Stimulated activated CD8-positive, alpha-beta memory T cell treated with anti-CD3 and anti-CD28 coated beads, Interleukin-15, amount 100 ng/mL, for 4 hours (primary cell): ENCODE measurements at places on chromosomes 6 and 20.

DNA sequence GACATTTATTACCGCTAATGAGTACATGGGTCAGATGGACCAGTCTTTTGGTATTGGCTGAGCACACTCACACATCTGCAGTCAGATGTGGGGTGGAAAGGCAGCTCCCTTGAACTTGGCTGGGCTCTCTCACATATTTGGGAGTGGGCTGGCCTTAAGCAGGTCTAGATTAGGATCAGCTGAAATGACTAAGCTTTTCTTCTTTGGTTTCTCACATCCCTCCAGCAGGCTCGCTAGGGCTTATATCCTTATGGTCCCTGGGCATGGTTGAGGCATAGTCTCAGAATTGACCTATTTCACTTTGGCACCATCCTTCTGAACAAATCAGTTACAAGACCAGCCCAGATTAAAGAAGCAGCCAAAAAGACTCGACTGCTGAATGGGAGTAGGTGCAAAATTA is 14.4 kb upstream of the PLCB1 start:
- no peak for DNase-seq

DNA sequence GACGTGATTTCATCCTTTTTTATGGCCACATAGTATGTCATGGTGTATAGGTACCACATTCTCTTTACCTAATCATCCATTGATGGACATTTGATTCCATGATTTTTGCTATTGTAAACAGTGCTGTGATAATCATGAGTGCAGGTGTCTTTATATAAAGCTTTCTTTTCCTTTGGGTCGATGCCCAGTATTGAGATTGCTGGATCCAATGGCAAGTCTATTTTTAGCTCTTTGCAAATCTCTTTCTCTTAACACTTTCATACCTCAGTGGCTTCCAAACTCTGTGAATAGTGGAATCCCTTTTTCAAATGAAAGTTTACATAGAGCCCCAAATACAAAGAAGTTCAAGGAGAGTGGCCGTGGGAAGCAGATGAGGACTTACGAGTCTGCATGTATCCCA is 105.8 kb upstream of the SPTLC3 start:
- no peak for DNase-seq

- no peak for DNase-seq
These were observed 61.4 kb upstream of the ASIP start for GRCh38 chr20:34179637-34180360.

DNA sequence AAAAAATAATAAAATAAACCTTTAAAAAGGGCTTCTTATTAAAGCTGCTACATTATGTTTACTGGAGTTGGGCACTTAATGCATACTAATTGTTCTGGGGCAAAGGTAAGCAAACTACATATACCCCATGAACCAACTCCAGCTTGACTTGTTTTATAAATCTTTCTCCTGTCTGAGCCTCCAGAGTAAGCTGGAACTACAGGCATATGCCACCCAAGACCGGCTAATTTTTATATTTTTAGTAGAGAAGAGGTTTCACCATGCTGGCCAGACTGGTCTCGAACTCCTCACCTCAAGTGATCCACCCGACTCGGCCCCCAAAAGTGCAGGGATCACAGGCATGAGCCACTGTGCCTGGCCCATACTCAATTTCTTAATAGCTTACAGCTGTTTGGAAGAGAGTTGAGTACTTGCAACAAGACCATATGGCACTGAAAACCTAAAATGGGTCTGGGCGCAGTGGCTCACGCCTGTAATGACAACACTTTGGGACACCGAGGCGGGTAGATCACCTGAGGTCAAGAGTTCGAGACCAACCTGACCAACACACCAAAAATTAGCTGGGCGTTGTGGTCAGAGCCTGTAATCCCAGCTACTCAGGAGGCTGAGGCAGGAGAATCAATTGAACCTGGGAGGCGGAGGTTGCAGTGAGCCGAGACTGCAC is 19.9 kb downstream of the ROMO1 start:
- DNase-seq, result no peak

- DNase-seq, result no peak
These were observed at the start of gene HCK for GRCh38 chr20:32052090-32052777. Gene HCK, plus strand, starts transcription at chr20:32052242.

DNA sequence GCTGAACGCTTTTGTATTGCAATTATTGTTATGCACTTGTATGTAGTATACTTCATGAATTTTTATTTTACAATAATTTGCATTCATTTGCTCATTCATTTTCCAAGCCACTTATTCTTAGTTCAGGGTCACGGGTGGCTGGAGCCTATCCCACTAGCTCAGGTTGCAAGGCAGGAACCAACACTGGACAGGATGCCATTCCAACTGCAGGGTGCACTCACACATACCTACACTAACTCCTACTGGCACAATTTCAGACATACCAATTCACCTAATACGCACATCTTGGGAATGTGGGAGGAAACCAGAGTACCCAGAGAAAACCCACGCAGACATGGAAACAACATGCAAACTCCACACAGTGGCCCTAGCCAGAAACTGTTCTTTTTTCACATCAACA is 61.8 kb downstream of the LMBRD1 start:
- DNase-seq, result no peak

DNA sequence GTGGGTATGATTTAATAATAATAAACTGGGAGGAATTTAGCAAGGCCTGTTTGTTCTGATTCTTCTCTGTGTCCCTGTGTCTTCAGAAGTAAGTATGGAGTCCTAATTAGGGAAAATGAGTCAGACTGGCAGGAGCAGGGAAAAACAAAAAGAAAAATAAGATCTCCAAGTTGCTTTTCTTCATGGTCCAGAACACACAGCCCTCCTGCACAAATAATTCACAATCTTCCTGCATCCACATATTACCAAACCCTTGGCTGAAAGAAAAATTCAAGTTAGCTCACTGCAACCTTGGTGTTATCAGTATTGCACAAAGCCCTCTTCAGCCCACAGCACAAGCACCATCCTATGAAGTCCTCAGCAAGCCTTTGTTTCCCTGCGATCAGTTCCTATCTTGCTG is 142.0 kb upstream of the LAMA2 start:
- no peak for DNase-seq

DNA sequence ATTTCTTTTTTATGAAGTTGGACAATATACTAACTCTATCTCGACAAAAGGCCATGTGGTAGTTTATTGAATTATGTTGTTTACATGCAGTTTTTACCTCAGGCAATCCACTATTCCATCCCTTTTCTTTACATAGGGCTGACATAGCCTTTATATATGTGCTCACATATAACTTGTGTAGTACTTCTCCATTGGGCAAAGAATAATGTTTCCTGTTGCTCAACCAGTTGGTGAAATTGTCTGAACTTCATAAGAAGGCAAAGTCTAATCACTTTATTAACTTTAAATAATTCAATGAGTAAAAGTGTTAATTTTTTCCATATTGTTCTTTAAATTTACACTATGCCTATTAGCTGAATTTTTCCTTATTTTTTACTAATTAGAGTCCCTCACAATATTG is 1272.1 kb downstream of the EPHA7 start:
- DNase-seq, result no peak

DNA sequence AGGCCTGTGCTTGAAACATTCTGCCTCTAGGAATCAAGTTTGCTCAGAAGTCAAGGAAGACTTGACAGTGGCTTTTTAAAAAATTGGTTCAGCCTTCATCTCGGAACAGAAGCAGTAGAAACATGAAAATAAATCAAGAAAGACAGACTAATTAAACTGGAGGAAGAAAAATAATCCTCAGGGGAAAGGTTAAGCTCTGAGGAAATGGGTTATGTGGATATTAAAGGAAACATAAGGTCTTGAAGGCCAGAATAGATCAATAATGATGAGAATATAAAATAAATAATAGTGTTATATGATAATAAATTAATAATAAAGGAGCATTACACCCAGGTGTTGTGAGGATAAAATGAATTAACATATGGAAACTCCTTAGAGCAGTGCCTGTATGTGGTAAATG is 121.7 kb downstream of the GPR63 start:
- DNase-seq, result no peak

GRCh38 chr20:14295238-14295637 is 42.2 kb downstream of the FLRT3 start:
- no peak for DNase-seq

DNA sequence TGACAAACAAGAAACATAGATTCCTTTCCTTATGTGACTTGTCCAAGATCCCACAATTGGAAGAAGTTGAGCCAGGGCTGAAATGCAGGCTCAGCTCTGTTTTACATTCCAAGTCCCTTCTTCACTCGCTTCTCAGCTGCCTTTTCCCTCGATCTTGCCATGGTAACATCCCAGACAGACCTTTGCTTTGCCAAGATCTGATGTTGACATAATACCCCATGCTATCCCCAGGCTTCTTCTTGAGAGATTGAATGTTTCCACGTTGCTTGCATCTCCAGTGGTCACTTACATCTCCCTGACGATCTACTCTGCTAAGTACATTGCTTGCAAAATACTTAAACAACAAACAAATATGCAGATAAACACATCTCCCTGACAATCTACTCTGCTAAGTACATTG is 63.5 kb downstream of the TBXT start:
- DNase-seq, result no peak

DNA sequence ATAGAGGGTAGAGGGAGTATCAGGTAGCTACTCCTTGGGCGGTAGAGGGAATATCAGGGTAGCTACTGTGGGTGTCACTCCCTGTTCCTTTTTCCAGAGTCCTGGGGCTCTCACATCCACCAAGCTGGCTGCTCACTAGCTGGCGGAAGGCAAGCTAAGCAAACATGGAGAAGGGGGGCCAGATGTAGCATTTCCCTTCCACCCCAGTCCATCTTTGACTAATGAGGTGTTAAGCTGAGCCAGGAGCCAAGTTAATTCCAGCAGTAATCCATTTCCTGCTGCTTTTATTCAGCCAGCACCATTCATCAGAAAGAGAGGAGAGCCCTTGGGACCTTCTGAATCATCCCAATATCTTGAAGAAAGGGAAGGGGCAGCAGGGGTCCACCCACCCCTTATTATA is 330.0 kb downstream of the ZFAND3 start:
- no peak for DNase-seq

- DNase-seq, result no peak
These were observed 5.3 kb upstream of the TGM2 start for GRCh38 chr20:38170219-38170825.

DNA sequence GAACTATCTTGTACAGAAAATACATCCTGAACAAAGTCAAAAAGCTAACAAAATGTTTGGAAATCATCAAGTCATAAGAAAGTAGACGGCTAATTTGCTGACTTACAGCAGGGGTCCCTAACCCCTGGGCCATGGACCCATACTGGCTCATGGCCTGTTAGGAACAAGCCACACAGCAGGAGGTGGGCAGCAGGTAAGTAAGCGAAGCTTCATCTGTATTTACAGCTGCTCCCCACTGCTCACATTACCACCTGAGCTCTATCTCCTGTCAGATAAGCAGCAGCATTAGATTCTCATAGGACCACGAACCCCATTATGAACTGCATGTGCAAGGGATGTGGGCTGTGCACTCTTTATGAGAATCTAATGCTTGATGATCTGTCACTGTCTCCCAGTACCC is 115.5 kb downstream of the CDK19 start:
- DNase-seq, result no peak

GRCh38 chr20:6831461-6831860 is 64.0 kb downstream of the BMP2 start:
- DNase-seq, result no peak

GRCh38 chr6:31780507-31781243 is 3.5 kb upstream of the VWA7 start:
- no peak for DNase-seq

- DNase-seq, result no peak
These were observed 18.3 kb downstream of the SESN1 start for GRCh38 chr6:109076377-109076776.

- no peak for DNase-seq
These were observed 16.8 kb upstream of the ARID1B start for GRCh38 chr6:156760377-156760776.

DNA sequence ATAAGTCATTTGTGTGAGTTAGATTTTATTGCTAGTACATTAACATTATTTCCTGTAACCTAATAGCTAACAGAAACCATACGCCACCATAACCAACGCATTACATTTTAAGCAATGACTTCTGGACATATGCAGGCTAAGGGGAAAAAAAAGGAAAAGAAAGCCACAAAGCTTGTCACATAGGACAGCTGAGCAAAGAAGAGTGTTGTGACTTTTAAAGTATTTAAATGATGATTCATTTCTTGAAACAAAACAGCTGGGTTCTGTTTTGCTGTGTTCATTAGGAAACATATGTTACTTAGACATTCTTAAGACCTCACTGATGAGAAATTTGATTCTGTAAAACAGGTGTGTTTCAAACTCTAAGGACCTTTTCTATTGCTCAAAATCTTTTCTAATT is 171.4 kb downstream of the COL9A1 start:
- no peak for DNase-seq

DNA sequence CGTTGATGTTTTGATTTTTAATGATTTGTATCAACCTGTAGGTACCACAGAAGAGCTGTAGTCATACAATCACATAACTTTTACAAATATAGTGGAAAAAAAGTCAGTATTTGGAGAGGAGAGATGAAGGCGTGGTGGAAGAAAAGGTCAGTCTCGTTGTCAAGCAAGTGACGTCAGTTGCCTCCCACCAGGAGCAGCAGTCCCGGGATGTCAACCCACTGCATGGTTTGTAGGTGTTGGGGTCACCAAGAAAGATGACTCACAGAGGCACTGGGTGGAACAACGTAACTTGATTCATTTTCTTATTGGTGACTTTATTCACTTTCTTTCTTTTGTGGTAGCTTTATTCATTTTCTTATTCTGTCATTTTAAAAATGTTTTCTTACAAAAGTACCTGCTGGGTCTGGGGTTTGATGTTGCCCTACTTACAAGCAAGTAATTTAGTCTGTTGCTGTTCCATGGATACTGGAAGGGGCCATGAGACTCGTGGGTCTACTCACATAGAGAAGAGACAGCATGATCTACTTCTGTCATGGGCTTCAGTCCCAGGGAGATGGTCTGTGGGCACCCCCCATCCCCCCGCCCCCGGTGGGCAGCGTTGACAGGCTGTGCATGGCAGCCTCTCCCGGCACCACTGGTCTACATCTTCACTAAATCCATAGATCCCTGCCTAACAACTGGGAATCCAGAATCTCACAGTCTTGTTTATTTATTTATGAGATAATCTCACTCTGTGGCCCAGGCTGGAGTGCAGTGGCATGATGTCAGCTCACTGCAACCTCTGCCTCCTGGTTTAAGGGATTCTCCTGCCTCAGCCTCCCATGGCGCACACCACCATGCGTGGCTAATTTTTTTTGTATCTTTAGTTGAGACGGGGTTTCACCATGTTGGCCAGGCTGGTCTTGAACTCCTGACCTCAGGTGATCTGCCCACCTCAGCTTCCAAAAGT is 36.4 kb upstream of the SYNJ2 start:
- peak; percentile 38 for DNase-seq

DNA sequence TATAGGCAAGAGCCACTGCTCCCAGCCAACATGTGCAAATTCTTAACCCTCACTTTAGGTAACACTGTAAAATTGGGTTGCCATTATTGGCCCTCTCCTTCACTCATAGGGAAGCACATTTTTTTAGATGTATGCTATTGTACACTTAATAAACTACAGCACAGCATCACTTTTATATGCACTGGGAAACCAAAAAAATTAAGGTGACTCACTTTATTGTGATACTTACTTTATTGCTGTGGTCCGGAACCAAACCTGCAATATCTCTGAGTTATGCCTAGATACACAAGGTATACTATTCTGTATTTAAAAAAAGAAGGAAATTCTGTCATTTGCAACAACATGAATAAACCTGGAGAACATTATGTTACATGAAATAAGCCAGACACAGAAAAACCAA is 40.5 kb downstream of the IPCEF1 start:
- DNase-seq, result no peak

- no peak for DNase-seq
These were observed 26.0 kb downstream of the PRPF6 start for GRCh38 chr20:64006902-64007301.
